ENCODE measurements at places on chromosomes 7 and 10.

DNA sequence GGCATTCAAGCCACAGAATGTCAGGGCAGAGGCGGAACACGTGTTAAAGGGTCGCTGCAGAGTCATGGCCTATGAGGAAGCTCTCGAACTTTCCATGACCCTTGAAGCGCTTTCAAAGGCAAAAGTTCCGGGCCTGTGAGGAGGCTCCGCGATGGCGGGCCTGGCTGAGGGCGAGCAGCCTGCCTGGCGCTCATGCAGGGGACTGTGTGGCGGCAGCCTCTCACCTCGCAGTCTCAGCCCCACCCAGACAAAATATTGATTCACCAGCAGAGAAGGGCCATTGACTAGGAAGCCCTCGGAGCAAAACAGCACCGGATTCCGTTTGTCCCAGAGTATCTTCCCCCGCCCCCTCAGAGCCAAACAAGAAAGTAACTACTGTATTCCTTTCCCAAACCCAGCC, 12.8 kb upstream of the CNNM1 start:
- no peak for DNase-seq

DNA sequence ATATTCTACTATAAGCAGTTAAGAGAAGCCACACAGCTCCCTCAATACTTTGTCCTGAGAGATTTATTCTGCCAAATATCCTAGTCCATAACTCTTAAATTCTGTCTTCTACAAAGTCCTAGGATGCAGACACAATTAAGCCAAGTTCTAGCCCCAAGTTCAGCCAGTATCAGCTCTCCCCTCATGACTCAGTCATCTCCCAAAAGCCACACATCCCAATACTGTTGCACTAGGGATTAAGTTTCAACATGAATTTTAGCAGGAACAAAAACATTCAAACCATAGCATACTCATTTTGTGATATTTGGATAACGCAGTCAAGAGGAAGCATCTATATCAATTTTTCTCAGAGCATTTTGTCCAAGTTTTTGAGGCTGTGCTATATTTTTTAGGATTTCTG, 277.4 kb downstream of the FZD1 start:
- DNase-seq, result no peak

DNA sequence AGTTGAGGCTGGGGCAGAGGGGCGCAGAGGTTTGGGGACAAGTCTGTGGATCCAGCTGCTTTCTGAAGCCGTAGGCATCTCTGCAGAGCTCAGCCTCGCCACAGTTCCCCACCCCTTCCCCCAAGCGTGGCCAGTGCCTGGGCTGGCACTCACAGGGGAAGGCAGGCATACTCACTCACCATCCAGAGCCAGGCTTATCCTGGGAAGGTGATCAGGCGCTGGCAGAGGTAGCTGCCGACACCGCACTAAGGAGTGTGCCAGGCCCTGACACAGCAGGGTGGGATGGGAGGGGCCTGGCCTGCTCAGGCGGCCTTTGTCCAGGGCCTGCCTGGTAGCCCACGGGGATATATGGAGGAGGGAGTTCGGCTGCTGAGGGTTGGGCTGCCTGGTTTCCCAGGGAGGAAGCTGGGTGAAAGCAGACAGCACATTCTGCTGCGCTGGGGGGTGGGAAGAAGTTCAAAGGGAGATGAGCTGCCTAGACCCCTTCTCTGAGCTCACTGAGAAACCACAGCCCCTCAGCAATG, 15.9 kb downstream of the VSIR start:
- DNase-seq, result no peak

DNA sequence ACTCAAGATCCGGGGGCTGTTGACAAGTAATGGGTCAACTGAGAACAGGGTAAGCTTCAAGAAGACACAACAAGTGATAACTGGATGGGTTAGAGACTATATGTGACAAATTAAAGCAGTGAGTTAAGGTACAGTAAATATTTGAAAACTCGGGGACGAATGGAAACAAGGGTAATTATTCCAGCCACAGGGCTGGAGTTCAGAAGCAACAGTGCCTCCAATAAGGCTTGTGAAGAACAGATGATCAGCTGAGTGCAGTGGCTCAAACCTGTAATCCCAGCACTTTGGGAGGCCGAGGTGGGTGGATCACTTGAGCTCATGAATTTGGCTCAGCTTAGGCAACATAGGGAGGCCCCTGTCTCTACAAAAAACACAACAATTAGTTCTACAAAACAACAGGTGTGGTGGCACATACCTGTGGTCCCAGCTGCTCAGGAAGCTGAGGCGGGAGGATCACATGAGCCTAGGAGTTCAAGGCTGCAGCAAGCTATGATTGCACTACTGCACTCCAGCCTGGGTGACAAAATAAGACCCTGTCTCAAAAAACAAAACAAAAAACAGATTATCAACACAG, 20.5 kb upstream of the DLD start:
- DNase-seq, result no peak

GRCh38 chr7:127448566-127448965, 56.1 kb upstream of the ZNF800 start:
- DNase-seq, result no peak

DNA sequence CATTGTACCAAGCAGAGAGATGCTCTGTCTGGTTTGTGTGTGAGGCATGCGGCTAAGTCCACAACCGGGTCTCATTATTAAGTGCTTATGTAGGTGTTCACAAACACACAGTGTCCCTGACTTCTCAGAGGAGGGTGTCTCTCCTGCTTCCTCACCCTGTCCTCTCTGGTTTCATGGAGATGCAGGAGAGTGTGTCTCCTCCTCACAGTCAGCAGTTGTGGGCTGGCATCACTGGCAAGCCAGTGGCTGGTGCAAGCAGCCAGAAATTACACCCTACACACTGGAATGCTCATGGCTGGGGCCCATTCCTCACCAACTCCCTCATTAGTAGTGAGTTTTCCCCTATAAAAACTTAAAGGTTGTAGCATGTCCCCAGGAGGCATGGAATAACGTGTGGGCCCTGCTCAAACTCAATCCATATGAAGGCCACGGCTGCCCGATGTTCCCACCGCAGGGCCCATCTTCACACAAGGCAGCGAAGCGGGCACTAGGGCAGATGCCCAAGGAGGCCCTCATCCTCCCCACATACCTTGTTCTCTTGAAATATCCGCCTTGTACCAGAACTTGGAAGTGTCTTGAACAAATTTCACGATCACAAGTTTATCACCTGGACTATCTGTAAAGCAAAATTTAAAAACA, 280.1 kb downstream of the TNS3 start:
- DNase-seq, result no peak

GRCh38 chr10:45058580-45058979, 57.9 kb downstream of the ZNF22 start:
- DNase-seq, result no peak

GRCh38 chr7:141185369-141185967, 111.6 kb downstream of the TMEM178B start:
- no peak for DNase-seq

DNA sequence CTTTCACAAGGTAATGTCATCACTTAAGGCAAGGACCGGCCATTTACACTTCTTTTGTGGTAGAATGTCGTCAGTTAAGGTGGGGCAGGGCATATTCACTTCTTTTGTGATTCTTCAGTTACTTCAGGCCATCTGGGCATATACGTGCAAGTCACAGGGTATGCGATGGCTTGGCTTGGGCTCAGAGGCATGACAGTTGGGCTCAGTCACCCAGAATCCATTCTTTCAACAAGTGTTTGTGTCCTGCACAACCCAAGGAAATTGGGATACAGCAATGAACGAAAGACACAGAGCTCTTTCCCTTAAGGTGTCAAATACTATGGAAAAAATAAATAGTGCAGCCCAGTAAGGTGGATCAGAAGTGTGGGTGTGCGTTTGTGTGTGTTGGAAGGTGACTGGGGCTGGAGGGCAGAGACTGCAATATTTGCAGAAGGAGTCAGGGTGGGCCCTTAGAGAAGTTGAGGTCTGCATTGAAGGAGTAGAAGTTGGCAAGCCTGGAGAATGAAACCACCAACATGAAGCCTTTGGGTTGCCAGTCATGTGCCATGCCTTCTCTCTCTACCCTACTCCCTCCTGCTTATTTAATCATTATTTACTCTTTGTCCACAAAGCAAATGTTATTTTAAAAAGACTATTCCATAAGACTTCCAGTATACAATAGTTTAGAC, 222.8 kb upstream of the PRKCQ start:
- DNase-seq, result no peak

DNA sequence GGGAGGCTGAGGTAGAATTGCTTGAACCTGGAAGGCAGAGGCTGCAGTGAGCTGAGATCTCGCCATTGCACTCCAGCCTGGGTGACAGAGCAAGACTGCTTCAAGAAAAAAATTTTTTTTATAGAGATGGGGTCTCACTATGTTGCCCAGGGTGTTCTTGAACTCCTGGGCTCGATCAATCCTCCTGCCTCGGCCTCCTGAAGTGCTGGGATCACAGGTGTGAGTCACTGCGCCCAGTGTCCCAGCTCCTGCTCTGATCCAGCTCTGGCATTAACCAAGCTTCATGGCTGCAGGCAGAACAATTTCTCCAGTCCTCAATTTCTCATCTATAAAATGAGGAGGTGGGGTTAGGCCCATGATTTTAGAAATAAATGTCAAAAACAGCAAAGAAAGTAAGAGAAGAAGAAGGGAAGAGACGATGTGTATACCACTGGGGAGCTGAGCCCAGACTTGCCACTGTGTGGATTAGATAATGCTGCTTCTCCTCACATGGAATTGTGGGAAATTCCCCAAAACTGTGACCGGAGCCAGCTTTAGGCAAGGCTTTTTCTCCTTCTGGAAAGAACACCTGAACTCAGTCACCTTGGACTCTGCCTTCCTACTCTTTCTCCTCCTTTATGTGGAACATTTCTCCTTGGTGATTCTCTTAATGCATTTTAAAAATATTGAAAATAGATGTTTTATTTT, 25.5 kb downstream of the IL15RA start:
- DNase-seq, result no peak

DNA sequence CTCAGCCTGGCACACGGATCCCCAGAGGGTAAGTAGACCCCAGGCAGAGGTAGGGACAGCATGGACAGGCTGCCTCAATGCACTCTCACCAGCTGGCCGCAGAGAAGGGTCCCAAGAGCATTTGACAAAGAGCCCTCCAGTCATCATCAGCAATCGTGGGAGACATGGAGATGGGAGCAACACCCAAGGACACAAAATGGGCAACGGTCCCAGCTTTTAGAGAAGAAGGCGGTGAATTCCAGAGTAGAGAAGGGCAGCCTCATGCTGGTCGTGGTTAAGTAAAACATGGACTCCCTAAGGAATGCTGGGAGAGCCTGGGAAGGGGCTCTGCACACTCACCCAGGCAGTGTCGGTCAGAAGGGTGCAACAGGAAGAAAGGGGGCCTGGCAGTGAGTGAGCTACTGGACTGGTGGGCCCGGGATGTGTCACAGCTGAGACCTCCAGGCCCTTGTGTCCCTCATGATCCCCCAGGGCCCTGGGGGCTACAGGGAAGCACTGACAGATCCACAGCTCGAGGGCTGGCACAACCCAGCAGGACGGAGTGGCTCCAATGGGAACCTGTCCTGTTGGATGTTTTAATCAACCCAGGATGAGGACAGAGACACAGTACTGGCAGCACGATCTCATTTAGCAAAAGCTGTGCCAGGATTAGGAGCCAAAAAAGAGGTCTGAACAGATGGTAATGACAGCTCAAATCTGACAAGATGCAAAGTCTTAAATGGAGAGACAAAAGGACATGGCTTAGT, 147.1 kb downstream of the NEURL1 start:
- no peak for DNase-seq

GRCh38 chr10:131841131-131841660, 59.6 kb upstream of the PPP2R2D start:
- no peak for DNase-seq

GRCh38 chr7:91533996-91534395, 269.8 kb downstream of the FZD1 start:
- DNase-seq, result no peak

- no peak for DNase-seq
Observed at GRCh38 chr7:157428554-157428945, 91.7 kb downstream of the DNAJB6 start.

DNA sequence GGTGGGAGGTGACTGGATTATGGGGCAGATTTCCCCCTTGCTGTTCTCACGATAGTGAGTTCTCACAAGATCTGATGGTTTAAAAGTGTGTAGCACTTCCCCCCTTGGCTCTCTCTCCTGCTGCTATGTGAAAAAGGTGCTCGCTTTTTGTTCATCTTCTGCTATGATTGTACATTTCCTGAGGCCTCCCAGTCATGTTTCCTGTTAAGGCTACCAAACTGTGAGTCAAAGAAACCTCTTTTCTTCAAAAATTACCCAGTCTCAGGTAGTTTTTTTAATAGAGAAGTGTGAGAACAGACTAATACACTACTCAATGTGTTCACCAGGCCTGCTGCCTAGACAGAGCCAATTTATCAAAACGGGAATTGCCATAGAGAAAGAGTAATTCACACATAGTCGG, 49.7 kb downstream of the SDHAF3 start:
- no peak for DNase-seq

DNA sequence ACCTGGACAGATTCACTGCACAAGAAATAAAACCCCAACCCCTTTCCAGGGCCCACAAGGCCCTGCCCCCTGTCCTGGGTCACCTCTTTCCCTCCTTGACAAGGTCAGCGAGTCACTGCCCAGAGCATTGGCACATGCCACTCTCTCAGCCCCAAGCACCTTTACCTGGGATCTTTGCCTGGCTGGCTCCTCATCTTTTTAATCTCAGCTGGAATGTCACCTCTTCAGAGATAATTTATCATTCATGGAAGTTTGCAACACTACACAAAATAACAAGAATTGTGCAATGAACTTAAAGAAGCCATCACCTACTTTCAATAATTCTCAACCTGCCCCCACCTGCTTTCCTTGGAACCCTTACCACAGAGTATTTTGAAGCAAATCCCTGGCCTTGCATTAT, 19.2 kb downstream of the ANTXRL start:
- no peak for DNase-seq

DNA sequence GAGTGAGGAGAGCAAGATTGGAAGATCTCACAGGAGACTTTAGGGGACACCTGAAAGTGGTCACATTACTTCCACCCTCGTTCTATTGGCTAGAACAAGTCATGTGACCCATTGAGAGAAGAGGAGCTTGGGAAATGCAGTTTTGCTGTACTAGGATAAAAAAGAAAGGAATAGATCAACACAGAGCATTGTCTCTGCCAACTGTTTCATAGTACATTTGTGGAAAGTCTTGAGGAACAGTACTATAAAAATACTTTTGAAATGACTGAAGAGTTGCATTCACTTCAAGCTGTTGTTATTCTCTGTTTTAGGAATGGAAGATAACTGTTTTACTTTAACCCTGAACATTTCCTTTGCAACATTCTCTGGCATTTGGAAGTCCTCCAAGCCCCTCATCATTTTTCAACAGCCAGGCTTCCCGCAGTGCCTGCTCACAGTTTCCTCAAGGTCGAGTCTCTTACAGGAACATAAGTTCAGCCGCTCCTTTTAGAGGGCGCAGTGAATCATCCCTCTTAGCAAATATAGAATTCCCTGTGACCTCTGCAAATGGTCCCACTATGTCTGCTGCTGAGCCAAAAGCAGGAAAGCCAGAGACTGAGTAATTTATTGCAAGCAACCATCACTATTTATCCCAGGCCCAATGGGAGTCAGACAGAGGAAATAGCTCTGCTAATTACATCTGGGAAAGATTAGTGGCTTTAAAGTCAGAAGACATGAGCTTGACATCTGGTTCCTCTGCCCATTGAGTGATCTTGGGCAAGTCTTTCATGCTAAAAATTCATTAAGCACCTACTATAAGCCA, 40.7 kb downstream of the MRPL32 start:
- DNase-seq, result no peak
